ENCODE measurements at places on chromosomes 1 and 21. TPM values are rescaled to one million over a fixed set of nuclear protein-coding genes. Genes with fewer than 3 reads are reported as not detected.
A peak's percentile ranks its signal among the peaks of the same experiment; 100 is the strongest.

TNFRSF4 gene
- 1.2 TPM for total RNA-seq

DNA sequence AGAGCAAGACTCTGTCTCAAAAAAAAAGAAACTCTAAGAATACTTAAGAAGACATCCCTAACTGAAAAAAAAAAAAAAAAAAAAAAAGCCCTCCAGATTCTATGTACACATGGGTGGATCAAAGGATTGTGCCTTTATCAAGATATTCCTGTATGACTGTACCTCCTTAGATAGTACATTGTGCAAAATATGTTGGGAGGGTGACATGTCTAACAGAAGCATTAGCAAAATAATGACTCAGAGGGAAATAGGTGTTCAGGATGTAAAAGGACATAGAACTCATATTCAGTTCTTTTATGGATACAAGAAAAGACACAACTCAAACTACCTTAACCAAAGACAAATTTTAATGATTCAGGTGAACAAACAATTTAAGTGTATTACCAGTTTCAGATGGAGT is 269.8 kb upstream of the KAZN start:
- no peak for DNase-seq

GRCh38 chr1:173410794-173411236 is 66.3 kb upstream of the PRDX6 start:
- DNase-seq: no peak

DNA sequence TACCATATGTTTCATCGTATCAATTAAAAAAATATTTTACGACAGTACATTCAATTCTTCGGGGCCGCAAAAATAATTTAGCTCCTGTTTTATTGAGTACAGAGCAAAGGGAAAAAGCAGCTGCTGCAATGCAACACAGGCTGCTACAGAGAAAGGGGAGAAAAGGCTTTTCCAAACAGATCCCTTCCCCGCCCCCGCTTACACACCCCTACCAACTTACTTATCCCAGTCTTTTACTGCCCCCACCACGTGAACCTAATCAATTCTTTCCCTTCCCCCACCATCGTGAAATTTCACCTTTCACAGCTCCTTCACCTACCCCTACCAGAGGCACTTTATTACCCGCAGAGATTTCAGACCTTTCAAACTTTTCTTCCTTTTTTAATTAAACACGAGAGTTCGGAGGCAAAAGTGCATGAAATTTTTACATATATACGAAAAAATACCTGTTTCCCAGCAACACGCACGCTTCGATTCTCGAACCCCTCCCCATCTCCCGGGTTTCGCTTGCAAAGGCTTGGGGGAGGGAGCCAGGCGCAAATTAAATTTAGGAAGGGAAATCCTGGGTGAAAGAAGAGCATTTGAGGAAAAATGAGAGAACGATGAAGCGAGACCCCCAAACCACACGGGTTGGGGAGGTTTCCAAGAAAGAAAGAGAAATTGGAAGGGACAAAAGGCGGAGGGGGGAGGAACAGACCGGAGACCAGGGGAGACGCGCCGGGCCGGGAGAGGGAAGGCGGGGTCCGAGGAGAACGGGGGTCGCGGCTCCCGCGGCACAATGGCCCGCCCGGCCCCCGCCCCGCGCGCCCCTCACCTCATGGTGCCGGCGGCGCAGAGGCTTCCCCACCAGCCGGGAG is 823 bp downstream of the ENAH start:
- DNase-seq: peak; percentile 41

- DNase-seq: no peak
Observed at GRCh38 chr1:155694167-155694566, 5.3 kb downstream of the DAP3 start.

GRCh38 chr1:61812916-61813315 is 70.6 kb downstream of the PATJ start:
- no peak for DNase-seq

- DNase-seq: no peak
Observed at GRCh38 chr1:196660852-196661251, 9.0 kb downstream of the CFH start.

DNA sequence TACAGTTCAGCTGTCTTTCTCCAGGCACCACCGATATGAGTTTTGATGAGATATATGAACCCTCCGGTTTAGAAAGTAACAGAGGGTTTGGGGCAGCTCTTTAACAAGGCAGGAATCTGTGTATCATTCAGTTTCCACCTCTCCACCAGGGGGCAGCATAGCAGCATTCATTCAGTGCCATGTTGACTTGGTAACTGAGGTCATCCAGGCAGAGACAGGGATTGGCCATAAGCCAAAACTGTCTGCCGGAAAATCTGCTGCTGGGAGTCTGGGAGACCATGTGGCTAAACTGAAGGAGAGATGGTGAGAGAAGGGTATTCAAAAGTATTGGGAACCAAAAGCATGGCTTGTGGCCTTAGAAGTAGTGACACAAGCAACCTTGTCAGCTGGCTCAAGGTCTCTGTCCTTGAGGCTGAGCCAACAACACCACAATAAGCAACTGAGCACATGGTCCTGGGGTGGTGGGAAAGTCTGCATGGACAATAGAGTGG is 98.5 kb downstream of the LMX1A start:
- DNase-seq: peak; percentile 87

- peak; percentile 90 for DNase-seq
Observed at GRCh38 chr1:229514578-229515275, 6.6 kb upstream of the NUP133 start.
